ENCODE measurements at places on chromosomes 12 and 14. TPM values are rescaled to one million over a fixed set of nuclear protein-coding genes. Genes with fewer than 3 reads are reported as not detected.

LARP4 gene
- total RNA-seq, result 47.5 TPM

KRT75 gene
- not detected for total RNA-seq

DNA sequence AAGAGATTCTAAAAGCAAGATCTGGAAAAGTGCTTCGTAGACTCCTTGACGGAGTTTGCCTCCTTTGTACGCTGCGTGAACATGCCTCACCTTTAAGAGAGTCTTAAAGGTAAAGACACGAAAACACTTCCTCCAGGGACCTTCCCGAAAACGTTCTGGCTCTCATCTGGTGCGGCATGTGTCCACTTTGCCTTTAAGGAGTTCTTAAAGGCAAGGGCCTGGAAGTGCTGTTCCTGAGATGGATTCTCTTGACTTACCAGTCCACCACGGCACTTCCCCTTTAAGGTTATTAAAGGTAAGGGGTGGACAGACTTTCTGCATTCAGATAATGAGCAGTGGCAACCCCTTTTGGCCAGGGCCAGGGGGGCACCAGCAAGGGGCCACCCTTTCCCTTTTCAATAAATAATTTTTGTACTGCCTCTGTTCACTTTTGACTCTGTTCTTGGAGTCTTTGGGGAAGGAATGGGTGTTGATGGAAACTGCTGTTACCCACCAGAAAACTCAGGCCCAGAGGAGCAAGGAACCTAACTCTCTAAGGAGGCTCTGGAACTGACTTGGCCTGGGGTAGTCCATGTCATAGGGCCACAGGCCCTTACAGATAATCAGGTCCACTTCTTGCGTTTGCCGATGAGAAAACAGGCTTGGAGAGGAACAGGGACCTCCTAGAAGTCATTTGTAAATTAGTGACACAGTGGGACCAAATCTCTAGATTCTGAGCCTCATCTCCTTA is 4.4 kb downstream of the REM2 start:
- DNase-seq, result peak; percentile 74

- DNase-seq, result no peak
These were observed 64.8 kb downstream of the NKX2-1 start for GRCh38 chr14:36455241-36455627.
